ENCODE measurements at places on chromosomes 16 and 17.

- DNase-seq = no peak
These were observed 265.3 kb downstream of the SEC14L1 start for GRCh38 chr17:77405867-77406732.

DNA sequence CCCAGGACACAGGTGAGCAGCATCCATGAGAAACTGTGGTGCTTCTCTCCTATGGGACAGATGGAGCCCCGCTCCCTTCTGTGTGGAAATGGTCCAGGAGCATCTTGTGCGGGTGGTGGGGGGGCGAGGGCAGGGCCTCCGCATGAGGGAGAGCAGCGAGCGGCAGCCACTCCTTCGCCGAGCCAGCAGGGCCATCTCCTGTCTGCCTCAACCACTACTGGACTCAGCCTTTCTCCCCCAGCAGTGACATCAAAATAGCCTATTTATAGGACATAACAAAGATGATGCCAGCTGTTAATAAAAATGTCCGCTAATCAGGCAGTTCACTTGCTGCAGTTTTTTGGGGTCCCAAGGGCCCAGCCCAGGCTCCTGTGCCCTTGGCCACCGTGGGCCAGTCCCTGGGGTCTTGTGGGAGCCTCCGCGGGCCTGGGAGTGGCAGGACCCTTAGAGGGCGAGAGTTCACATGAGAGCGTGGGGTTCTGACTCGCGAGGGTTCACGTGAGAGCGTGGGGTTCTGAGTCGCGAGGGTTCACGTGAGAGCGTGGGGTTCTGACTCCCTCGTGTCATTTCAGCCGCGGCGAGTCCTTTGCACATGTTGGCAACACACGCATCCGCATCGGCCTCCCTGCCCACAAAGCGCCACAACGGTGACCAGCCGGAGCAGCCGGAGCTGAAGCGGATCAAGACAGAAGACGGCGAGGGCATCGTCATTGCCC, 47.4 kb downstream of the WDR45B start:
- no peak for DNase-seq

- DNase-seq = no peak
These were observed 19.2 kb downstream of the RAI1 start for GRCh38 chr17:17700251-17700969.

DNA sequence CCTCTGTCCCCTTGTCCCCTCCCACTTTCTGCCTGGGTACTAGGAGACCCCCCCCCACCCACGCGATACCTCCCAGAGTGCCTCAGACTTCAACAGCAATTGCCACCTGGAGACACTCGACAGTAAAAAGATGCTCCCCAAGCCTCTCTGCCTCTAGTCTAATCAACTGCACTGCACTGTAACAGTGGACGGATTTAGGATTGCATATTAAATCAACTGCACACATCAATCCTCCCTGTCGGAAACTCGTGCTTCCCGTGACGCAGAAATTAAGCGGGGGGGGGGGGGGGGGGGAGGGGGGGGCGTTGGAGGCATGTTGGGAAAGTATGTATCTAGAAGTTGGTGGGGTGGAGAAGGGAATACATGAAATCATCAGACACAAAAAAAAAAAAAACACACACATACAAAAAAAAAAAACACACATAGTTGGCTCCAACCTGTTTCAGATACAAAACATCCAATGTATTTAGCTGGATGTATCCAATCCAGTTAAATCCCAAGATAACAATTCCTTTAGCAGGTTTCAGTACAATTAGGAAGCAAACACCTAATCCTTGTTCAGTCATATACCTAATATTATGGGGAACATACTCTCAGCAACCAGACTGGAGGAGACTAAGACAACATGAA, 29.7 kb downstream of the FAM222B start:
- DNase-seq = no peak

DNA sequence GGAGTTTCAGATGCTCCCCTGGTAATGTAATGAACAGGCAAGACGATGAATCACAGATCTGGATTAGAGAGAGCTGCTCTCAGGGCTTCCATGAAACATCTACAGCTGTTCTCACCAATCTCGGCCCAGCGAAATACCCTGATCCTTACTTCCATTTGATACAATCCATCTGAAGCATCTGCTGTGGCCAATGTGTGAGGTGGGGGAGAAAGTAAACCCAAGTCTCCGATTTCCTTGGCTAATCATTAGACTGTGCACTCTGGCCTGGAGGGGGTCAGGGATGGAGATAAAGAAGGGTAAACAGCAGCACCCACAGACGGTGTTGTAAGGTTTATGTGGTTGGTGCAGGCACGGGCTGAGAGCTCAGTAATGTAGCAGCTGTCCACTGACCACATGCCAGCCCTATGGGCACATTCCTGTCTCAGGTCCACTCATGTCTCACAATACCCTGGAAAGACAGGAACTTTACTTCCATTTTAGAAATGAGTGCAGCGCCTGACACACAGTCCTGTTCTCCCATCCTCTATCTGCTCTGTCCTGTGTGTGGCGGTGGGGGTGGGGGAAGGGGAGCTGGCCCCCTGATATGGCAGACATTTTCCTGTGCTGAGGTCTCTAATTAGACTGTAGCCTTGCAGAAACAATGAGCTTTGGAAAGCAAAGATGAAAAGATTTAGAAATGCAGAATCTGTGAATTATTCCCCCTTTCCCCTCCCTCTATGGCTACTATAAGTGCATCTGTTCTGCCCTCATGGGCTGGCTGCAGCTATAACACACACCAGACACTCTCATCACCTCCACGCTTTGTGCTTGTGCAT, 48.3 kb upstream of the ERN1 start:
- no peak for DNase-seq

DNA sequence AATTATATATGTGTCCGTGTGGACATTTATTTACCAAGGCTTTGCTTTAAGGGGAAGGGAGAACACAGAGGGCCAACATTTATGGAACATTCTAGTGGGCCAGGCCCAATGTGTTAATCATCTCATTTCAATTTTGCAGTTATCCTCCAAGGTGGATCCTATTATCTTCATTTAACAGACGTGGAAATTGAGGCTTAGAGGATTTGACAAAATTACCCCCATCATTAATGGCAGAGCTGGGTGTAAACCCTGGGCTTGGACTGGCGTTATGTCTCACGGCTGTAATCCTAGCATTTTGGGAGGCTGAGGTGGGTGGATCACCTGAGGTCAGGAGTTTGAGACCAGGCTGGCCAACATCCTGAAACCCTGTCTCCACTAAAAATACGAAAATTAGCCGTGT, 26.4 kb downstream of the PITPNC1 start:
- DNase-seq = no peak

GRCh38 chr16:88784074-88784855, 755 bp downstream of the PIEZO1 start:
- DNase-seq = no peak

DNA sequence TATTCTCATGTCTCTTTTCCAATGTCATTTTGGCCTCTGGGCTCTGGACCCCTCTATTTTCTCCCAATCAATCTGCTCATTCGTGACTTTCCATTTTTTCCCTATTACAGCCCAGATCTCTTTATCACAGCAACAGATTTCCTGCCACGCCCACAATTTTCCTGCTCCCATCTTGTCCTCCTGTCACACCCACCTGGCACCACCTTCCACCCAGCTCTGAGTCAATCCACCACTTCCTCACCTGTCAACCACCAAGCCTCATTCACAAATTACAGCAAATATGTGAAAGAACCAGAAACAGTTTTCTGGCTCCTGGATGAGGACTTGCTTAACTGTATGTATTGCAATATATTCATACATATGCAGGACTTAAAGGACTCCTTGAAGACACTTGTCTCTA, 311.3 kb downstream of the GRIN2A start:
- DNase-seq = no peak

DNA sequence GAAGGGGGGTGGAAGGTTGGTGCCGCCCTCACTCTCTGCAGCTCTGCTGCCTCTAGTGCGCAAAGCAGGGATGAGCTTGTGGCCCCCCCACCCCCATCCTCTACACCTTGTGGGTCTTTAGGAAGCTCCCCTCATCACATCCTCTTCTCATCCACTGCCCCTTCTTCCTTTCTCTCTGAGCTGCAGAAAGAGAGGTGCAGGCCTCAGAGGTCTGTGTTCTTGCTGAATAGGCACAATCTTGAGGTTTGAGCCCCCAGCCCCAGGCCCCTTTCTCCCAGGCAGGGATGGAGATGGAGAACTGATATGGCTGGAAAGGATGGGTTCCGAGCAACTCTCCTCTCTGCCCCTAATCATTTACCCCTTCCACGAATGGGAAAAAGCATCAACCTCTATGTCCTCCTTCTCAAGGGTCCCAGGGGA, 2.6 kb downstream of the CACNA1G start:
- DNase-seq = no peak

GRCh38 chr16:77599793-77600415, 122.4 kb upstream of the NUDT7 start:
- peak; percentile 28 for DNase-seq

DNA sequence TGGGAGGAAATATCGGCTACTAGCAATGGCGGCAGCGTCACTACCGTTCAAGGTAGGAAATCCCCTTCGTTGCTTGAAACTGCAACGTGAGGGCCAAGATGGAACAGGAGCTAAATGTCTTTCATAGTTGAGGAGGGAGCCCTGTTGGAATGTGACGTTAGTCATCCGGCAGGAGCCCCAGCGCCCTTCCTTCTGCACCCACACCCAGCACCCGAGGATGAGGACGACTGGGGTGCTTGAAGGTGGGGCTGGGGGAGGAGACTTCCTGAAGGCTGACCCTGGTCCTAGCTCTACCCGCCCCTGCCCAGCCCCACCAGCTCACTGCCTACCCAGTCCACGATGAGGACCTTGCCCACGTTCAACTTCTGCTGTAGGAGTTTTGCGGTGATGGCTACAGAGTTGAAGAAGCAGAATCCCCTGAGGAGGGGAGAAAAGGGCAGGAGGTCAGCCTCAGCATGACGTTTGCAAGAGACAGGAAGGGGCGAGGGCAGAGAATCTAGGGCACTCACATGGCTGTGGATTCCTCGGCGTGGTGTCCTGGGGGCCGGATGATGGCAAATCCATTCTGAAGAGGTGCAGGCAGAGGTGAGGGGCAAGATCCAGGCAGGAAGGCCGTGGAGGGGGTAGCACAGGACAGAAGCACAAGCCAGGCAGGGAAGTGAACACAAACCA, 11.9 kb downstream of the G6PC3 start:
- DNase-seq = no peak

- DNase-seq = no peak
These were observed 391.4 kb downstream of the WWOX start for GRCh38 chr16:78490847-78491246.

GRCh38 chr17:57487573-57487972, 231.2 kb downstream of the MSI2 start:
- no peak for DNase-seq

Measured in neural crest cell (in vitro differentiated cells).